ENCODE measurements at places on chromosomes 16 and 17.

GRCh38 chr16:11963706-11964105, 1.3 kb upstream of the TNFRSF17 start:
- no peak for DNase-seq

DNA sequence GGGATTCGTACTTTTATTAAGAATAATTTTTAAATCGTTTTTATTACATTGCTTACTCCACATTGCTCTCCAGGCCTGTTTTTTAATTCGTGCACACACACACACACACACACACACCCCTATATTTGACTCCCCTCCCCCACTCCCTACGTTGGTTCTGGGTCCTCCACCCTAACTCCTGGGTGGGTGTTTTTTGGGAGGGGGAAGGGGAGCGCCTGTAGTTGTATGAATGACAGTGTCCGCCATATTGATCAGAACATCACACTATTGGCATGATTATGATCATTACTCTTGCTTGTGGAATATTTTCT, 1.3 kb downstream of the GNAO1 start:
- DNase-seq: no peak

DNA sequence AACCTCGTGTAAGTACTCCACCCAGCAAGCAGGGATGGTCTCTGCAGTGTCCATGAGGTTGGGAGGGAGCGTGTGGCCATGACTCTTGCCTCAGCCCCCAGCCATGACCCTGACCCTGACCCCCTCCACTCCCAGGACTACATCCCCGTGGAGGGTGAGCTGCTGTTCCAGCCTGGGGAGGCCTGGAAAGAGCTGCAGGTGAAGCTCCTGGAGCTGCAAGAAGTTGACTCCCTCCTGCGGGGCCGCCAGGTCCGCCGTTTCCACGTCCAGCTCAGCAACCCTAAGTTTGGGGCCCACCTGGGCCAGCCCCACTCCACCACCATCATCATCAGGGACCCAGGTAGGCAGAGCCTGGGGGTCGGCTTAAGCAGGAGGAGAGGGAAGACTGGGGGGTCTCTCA, 16.3 kb downstream of the GALK1 start:
- DNase-seq: no peak

- DNase-seq: no peak
Measured at GRCh38 chr17:78707016-78707415, 75.1 kb downstream of the CYTH1 start.

GRCh38 chr16:85527767-85528297, 85.3 kb upstream of the GSE1 start:
- no peak for DNase-seq

- DNase-seq: no peak
Measured at GRCh38 chr17:50917418-50917743, 51.2 kb upstream of the TOB1 start.

Data from cardiac septum (tissue), 1 donor.